ENCODE measurements at places on chromosomes 13 and 19.

GRCh38 chr13:112225429-112226090, 150.6 kb upstream of the SPACA7 start:
- H3K27ac ChIP-seq, result no peak overlapping the region
- no peak for DNase-seq
- H3K4me1 ChIP-seq, result no peaks in the 10 kb centered on the region
- no peak overlapping the region for H3K4me3 ChIP-seq
- no peaks in the 10 kb centered on the region for H3K27me3 ChIP-seq

- no peak overlapping the region for H3K4me3 ChIP-seq
- H3K36me3 ChIP-seq, result no peaks in the 10 kb centered on the region
- peaks cover 32% of the 10 kb centered on the region for H3K4me1 ChIP-seq
- no peaks in the 10 kb centered on the region for H3K27me3 ChIP-seq
Observed at GRCh38 chr13:102704238-102705058, 9.6 kb upstream of the METTL21C start.

GRCh38 chr19:45499196-45500180, 1.2 kb downstream of the PPM1N start:
- H3K27ac ChIP-seq, result no peak overlapping the region
- H3K36me3 ChIP-seq, result no peaks in the 10 kb centered on the region

- H3K27ac ChIP-seq, result no peak overlapping the region
- H3K4me1 ChIP-seq, result no peaks in the 10 kb centered on the region
- no peak overlapping the region for H3K4me3 ChIP-seq
Observed at GRCh38 chr19:35959968-35960320, 23.8 kb downstream of the LRFN3 start.

- DNase-seq, result no peak
- H3K4me3 ChIP-seq, result no peak overlapping the region
- H3K36me3 ChIP-seq, result no peaks in the 10 kb centered on the region
- no peaks in the 10 kb centered on the region for H3K27me3 ChIP-seq
- H3K27ac ChIP-seq, result no peak overlapping the region
- no peaks in the 10 kb centered on the region for H3K4me1 ChIP-seq
Observed at GRCh38 chr13:62593804-62594203, 1178.2 kb upstream of the PCDH20 start.

DNA sequence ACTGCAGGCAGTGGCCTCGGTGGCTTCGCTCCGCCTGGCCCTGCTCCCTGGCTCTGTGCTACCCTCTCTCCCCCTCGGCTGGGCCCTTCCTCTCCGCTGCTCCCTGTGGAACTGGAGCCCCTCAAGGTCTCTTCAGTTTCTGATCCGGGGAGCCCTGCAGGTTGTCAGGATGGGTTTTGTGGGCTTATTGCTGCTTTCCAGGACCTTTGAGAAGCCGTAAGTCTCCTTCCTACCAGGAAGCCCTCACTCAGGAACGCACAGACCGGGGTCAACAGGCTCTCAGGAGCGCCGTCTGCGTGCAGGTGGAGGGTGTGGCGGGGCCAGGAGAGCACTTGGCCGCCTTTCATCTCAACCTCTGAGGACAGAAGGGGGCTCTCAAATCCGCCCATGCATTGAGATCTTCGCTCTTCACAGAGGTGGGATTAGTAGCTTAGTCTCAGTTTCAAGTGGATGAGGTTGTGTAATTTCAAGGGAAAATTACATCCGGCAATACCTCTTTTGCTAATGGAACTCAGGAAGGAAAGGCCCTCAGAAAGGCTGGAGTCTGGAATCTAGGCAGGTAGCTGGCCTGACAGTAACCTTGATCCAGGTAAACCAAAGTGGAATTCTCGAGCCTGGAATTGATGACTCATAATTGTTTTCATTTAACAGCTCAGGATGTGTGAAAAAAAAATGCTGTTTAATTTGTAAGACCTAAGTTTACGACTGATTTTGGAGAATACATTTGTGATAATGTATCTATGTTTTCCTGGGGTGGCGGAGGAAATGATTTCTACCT, 102.0 kb downstream of the ATP11A start:
- H3K36me3 ChIP-seq, result no peaks in the 10 kb centered on the region
- no peaks in the 10 kb centered on the region for H3K27me3 ChIP-seq
- DNase-seq, result no peak

- H3K36me3 ChIP-seq, result no peaks in the 10 kb centered on the region
- H3K27ac ChIP-seq, result no peak overlapping the region
- H3K4me1 ChIP-seq, result no peaks in the 10 kb centered on the region
- H3K27me3 ChIP-seq, result no peaks in the 10 kb centered on the region
- no peak overlapping the region for H3K4me3 ChIP-seq
- no peak for DNase-seq
Observed at GRCh38 chr13:68081061-68081460, 850.9 kb upstream of the PCDH9 start.

GRCh38 chr19:30666301-30666803, 294.2 kb downstream of the ZNF536 start:
- H3K27ac ChIP-seq, result no peak overlapping the region
- no peak for DNase-seq
- no peak overlapping the region for H3K4me3 ChIP-seq
- peaks cover 19% of the 10 kb centered on the region for H3K4me1 ChIP-seq

DNA sequence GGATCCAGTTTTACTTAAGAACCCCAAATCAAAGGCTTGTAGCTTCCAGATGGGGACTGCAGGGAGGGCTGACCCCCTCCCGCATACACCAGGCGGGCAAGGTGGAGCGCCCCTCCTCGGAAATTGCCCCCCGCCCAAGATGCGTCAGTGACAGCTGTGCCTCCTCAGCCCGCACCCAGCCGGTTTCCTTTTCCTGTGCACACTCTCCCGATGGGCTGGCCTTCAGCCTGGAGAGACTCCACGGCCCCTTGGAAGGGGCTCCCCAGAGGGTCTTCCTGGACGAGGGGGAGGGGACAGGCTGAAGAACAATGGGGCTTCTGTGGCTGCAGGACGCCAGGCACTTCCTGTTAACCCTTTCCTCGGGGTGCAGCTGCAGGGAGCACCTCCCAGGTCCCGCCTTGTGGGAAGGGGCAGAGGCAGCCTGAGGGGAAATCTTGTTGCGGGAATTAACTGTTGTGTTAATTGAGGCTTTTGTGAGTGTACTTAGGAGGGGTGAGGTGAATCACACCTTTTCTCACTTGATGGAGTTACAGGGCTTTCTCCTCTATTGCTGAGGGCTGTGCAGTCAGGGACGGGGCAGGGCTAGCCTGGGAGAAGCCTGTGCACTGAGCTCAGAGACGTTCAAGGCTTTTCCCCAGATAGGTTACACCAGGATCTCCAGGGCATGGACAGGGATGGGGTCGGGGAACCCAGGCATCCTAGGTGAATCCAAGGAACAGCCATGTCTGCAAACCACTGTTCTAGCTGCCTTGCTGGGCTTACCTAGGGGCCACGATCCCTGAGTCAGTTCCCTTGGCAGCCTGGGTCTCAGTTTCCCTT, 14.3 kb downstream of the IER2 start:
- H3K27me3 ChIP-seq, result no peaks in the 10 kb centered on the region
- no peak for DNase-seq
- peaks cover 14% of the 10 kb centered on the region for H3K4me1 ChIP-seq
- H3K4me3 ChIP-seq, result peak overlapping the region; percentile 19

- H3K4me3 ChIP-seq, result no peak overlapping the region
- no peak for DNase-seq
- no peaks in the 10 kb centered on the region for H3K4me1 ChIP-seq
- H3K27ac ChIP-seq, result no peak overlapping the region
Observed at GRCh38 chr19:50537306-50537685, 23.6 kb upstream of the ASPDH start.

- no peaks in the 10 kb centered on the region for H3K27me3 ChIP-seq
- H3K27ac ChIP-seq, result no peak overlapping the region
- no peaks in the 10 kb centered on the region for H3K4me1 ChIP-seq
- no peak for DNase-seq
Observed at GRCh38 chr19:11115895-11116446, 26.7 kb downstream of the LDLR start.

DNA sequence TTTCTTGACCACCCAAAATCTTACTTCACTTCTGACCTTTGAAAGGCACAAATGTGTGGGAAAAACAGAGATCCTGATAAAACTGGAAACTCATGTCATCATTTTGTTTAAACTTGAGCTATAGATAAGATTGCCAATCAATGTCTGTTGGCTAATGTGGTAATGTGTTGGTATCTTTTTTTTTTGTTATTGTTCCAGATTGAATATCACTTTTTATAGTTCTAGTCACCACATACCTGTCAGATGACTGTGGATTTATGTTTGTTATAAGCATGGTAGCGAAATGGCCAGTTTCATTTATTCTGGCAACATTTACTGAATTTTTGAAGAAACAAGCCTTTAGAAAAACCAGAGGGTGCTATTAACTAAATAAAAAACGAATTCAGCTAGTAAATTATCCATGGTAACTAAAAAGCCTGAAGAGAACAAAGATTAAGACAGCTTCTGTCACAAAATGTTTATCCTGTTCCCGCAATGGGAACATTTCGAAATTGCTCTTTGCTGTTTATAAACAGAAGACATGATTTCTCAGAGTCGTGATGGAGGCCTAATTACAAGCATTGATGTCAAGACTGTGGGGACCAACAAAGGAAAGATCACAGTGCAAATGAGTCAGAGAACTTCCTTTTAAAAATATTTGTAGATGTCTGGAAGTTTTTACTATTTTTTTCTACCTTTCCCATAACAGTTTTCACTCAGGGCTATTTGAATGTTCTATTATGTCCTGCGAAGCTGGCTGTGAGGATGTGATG, 82.9 kb upstream of the POSTN start:
- no peaks in the 10 kb centered on the region for H3K27me3 ChIP-seq
- DNase-seq, result no peak
- no peak overlapping the region for H3K4me3 ChIP-seq
- H3K4me1 ChIP-seq, result no peaks in the 10 kb centered on the region
- H3K36me3 ChIP-seq, result no peaks in the 10 kb centered on the region
- H3K27ac ChIP-seq, result peak overlapping the region; percentile 22

DNA sequence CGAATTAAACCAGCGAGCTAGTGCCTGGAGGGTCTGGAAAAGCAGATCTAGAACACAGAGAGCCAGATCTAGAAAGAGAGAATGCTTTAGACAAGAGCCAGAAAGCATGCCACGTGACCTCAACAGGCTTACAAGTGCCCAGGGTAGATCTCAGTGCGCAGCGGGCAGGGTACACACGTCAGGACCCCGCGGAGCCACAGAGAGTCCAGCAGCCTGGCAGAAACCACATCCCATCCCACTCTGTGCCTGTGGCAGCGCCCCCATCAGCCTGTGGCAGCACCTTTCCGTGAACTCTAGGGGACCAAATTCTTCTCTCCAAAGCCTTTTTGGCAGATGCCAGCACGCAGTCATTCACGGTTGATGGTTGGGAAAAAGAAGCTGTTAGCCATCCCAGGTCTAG, 5.9 kb downstream of the ARHGEF1 start:
- H3K27ac ChIP-seq, result no peak overlapping the region
- no peak for DNase-seq
- H3K36me3 ChIP-seq, result peaks cover 22% of the 10 kb centered on the region
- no peaks in the 10 kb centered on the region for H3K27me3 ChIP-seq
- peaks cover 16% of the 10 kb centered on the region for H3K4me1 ChIP-seq

GRCh38 chr19:28578786-28579505, 634.0 kb downstream of the UQCRFS1 start:
- H3K36me3 ChIP-seq, result no peaks in the 10 kb centered on the region
- no peak for DNase-seq
- no peaks in the 10 kb centered on the region for H3K4me1 ChIP-seq

DNA sequence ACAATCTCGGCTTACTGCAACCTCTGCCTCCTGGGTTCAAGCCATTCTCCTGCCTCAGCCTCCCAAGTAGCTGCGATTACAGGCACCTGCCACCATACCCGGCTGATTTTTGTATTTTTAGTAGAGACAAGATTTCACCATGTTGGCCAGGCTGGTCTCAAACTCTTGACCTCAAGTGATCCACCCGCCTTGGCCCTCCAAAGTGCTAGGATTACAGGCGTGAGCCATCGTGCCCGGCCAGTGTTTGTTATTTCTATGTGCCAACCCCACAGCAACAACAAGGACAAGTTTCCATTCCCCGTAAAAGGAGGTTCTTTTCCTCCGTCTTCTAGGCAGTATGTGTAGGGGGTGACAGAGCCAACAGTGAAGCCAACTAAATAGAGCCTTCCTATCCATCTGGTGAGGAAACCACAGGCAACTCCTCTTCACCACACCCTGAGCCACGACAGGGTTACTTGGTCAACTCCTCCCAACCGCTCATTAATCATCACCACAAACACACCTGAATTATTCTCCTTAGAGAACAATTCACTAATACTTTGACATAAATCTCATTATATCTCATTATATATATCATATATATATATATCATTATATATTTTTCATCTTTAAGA, 25.5 kb downstream of the FOXO1 start:
- H3K27me3 ChIP-seq, result no peaks in the 10 kb centered on the region
- H3K36me3 ChIP-seq, result no peaks in the 10 kb centered on the region
- peaks cover 90% of the 10 kb centered on the region for H3K4me1 ChIP-seq

- no peak overlapping the region for H3K27ac ChIP-seq
- no peaks in the 10 kb centered on the region for H3K36me3 ChIP-seq
- H3K27me3 ChIP-seq, result no peaks in the 10 kb centered on the region
- no peak for DNase-seq
- H3K4me1 ChIP-seq, result no peaks in the 10 kb centered on the region
Observed at GRCh38 chr13:80177327-80177726, 163.6 kb downstream of the SPRY2 start.

DNA sequence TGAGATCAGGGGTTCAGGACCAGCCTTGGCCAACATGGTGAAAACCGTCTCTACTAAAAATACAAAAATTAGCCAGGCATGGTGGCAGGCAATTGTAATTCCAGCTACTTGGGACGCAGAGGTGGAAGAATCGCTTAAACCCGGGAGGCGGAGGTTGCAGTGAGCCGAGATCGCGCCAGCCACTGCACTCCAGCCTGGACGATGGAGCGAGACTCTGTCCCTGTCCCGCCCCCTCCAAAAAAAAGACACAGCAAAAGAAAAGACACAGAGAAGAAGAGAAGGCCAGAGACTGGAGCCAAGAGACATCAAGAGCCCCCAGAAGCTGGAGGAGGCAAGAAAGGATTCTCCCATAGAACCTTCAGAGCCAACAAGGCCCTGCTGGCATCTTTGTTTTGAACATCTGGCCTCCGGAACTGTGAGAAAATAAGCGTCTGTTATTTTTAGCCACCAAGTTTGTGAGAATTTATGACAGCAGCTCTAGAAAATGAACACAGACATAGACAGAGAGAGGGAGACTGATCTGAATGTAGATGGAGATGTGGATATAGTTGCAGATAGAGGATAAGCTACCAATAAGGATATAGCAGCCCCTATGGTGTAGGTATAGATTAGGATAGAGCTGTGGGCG, 25.7 kb upstream of the PNMA8B start:
- no peaks in the 10 kb centered on the region for H3K36me3 ChIP-seq
- H3K27ac ChIP-seq, result no peak overlapping the region
- H3K4me3 ChIP-seq, result no peak overlapping the region
- no peaks in the 10 kb centered on the region for H3K4me1 ChIP-seq

GRCh38 chr13:29439601-29440388, 155.7 kb downstream of the SLC7A1 start:
- peaks cover 21% of the 10 kb centered on the region for H3K4me1 ChIP-seq
- no peaks in the 10 kb centered on the region for H3K36me3 ChIP-seq
- H3K27ac ChIP-seq, result no peak overlapping the region
- no peak overlapping the region for H3K4me3 ChIP-seq
- no peak for DNase-seq

- H3K27ac ChIP-seq, result peak overlapping the region; percentile 61
- peak; percentile 5 for DNase-seq
- no peaks in the 10 kb centered on the region for H3K4me1 ChIP-seq
- H3K4me3 ChIP-seq, result peak overlapping the region; percentile 48
Observed at GRCh38 chr13:33015241-33015668, 968 bp upstream of the KL start.

- H3K27me3 ChIP-seq, result no peaks in the 10 kb centered on the region
- H3K4me3 ChIP-seq, result no peak overlapping the region
- H3K27ac ChIP-seq, result no peak overlapping the region
Observed at GRCh38 chr13:97766749-97767148, 186.7 kb upstream of the IPO5 start.

Measured in gastrocnemius medialis (tissue), 4 donors.